ENCODE measurements at places on chromosomes 7 and 10.

GRCh38 chr10:81704596-81704995 lies 170.4 kb upstream of the NRG3 start:
- no peak for DNase-seq

DNA sequence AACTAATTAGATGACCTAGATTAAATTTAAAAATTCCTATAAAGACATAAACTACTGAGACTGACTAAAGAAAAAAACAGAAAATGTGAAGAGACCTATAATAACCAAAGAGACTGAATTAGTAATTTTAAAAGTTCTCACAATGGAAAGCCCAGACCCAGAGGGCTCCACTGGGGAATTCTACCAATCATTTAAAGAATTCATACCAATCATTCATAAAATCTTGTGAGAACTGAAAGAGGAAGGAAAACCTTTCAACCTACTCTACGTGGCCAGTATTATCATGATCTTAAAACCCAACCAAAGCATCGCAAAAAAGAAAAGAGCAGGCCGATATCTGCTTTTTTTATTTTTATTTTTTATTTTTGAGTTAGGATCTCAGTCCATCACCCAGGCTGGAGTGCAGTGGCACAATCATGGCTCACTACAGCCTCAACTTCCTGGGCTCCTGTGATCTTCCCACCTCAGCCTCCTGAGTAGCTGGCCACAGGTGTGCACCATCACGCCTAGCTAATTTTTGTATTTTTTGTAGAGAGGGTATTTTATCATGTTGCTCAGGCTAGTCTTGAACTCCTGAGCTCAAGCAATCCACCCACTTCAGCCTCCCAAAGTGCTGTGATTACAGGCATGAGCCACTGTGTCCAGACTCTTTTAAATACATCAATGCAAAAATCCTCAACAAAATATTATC lies 48.6 kb downstream of the DGKI start:
- no peak for DNase-seq

DNA sequence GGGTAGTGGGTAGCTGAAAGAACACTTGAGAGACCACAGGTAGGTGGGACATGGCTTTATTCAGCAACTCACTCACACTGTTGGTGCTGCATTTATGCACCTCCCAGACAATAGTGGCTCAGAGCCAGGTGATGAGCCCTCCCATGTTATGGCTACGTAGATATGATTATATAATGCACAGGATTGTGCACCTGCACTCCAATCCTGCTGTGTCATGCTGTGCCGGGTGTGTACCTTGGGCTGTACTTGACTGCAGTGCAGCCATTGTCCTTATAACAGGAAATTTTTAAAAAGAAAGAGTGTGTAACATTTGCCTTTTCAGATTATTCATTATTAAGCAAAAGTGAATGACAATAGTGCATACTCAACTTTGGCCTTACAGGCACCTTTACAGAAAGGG lies 366.1 kb upstream of the BMPER start:
- no peak for DNase-seq

GRCh38 chr7:137443616-137444015 lies 100.1 kb upstream of the PTN start:
- peak; percentile 39 for DNase-seq

- no peak for DNase-seq
These were observed 8.3 kb upstream of the GNAT3 start for GRCh38 chr7:80520199-80520598.

GRCh38 chr10:80535671-80536360 lies 1.9 kb upstream of the SH2D4B start:
- DNase-seq: peak; percentile 72

GRCh38 chr10:62224606-62225005 lies 44.0 kb downstream of the RTKN2 start:
- DNase-seq: peak; percentile 76

DNA sequence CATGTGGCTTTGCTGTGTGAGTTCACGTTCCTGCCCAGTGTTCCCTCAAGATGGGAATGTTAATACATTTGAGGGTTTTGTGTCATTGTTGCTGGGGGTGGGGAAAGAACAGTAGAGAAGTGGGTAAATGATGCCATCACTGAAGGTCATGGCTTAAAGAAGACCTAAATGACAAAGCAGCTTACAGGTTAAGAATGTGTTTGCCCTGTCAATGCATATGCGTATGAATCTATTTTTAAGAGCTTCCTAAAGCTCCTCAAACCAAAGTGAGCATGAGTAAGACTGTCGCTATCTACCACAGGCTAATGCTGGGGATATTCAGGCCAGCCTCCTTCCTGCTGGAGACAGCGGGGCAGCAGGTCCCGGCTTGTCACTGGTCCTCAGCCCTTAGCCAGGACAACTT lies 162.9 kb downstream of the CREB5 start:
- DNase-seq: no peak

DNA sequence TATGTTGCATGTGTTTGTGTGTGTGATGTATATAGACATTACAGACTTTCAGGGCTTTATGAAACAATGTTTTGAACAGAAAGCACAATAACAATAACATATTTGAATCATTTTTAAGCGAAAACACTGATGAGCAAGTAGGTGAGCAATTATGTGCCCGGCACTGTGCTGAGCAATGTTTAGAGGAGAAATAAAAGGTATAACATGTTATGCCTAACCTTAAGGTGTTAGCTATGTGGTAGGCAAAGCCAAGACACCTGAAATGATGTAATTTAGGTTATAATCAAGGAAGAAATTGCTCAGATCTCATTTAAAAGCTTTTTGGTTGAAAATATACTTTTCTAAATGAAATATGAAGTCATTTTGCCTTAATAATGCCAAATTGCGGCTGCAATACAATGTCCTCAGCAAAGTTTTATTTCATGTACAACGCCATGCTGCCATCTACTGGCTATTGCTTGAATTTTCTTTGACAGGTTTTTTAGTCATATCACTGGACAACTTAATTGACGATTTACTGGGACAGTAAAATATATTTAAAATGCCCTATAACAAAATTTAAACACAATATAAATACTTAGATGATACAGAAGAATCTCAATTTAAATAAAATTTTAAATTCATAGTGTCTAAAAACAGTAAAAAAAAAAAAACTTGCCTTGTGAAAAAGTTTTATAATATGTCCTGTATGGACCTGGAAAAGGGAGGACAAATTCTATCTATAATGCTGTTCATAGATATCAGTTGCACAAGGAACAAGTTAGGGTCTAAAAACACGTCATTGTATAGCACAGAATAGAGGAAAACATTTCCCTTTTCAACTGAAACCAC lies 131.1 kb upstream of the CDK1 start:
- DNase-seq: peak; percentile 44

- peak; percentile 53 for DNase-seq
These were observed 145.9 kb upstream of the FAM13C start for GRCh38 chr10:59508296-59508695.

GRCh38 chr7:129144834-129145668 lies 544 bp downstream of the TSPAN33 start:
- DNase-seq: no peak

- no peak for DNase-seq
These were observed 189.6 kb downstream of the TNS3 start for GRCh38 chr7:47392241-47392759.

DNA sequence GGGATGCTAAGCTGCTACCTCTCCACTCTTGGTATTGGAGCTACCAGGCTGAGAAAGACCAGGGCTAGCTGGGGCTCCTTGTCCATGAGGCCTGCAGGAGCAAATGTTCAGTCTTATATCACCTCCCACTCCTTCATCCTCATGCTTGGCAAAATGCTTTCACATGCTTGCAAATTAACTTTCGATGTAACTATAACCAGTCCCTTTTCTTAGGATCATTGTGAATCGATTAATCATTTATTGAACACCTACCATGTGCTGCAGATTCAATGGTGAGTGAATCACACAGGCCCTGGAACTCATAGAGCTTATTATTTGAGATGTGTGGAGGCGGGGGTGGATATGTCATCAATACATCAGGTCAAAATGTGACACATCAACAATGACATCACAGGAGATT lies 138.6 kb downstream of the EMX2 start:
- no peak for DNase-seq

- DNase-seq: peak; percentile 54
These were observed 340.8 kb upstream of the PODXL start for GRCh38 chr7:131897016-131897789.

- DNase-seq: no peak
These were observed 63.3 kb upstream of the KMT2E start for GRCh38 chr7:104950754-104951153.

- no peak for DNase-seq
These were observed 2.1 kb downstream of the CAMK1D start for GRCh38 chr10:12351447-12351846.

DNA sequence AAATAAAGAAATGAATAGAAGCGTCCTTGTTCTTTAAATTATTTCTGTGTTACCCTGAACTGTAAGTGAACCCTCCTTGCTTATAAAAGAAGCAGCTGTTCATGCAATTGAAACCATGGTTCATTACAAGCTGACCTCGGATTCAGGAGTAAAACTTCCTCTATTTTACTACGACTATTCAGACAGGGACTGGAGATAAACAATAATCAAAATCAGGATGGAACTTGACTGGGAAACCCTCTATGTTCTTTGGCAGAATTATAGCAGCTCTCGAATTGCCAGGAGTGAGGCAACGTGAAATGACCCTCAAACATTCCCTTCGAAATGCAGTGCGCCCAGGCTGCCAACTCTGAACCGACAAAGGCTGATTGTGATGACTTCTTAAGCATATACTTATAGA lies 172.1 kb downstream of the CYP26A1 start:
- no peak for DNase-seq

DNA sequence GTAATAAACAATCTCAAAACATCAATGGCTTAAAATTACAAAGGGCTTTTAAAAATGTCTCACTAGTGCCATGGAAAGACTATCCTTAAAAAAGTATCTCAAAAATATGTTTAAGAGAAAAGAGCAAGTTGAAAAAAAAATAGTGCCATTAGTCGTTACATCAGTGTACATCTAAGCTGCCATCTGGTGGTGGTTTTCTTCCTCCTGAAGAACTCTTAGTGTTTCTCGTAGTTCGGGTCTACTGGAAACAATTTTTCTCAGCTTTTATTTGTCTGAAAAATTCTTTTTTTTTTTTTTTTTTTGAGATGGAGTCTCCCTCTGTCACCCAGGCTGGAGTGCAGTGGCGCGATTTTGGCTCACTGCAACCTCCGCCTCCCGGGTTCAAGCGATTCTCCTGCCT lies 5.9 kb upstream of the GARIN1A start:
- DNase-seq: no peak

GRCh38 chr10:78820007-78820362 lies 248.8 kb upstream of the ZMIZ1 start:
- no peak for DNase-seq

DNA sequence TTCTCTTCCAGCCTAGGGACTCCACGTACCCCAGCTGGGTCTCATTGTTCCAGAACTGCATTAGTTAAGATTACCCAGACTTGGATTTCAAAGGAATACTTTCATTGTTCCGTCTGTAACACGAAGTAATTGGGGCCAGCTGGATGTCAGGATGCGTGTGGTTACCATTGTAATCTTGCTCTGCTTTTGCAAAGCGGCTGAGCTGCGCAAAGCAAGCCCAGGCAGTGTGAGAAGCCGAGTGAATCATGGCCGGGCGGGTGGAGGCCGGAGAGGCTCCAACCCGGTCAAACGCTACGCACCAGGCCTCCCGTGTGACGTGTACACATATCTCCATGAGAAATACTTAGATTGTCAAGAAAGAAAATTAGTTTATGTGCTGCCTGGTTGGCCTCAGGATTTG lies 21.0 kb downstream of the LRRC17 start:
- no peak for DNase-seq

- DNase-seq: no peak
These were observed 12.5 kb downstream of the EZH2 start for GRCh38 chr7:148871551-148871950.

DNA sequence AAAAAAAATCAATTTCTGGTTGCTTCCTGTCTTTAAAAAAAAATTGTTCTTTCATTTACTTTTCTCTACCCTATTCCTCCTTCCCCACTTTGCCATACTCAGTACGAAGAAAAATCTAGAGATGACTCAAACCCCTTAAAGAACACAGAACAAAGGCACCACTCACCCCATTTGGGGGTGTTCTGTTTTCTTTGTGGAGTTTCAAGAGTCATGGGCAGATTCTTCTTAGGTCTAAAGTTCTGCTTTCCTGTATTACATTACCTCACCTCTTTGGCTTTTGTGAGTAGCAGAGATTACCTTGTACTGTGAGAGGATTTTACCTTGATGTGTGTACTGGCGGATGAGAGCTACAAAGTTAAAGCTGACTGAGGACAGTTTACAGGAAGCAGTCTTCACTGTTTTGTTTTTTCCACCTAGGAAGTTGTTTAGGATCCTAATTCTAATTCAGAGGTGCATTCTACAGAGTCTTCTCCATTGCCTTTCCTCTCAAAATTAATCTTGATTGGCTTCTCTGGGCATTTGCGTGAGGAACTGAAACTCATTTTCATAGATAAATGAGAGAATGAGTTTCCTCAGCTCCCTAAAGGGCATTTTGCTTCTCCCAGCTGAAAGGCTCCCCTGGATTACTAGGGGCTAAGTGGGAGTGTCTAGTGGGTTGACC lies 20.7 kb downstream of the AVL9 start:
- peak; percentile 18 for DNase-seq

DNA sequence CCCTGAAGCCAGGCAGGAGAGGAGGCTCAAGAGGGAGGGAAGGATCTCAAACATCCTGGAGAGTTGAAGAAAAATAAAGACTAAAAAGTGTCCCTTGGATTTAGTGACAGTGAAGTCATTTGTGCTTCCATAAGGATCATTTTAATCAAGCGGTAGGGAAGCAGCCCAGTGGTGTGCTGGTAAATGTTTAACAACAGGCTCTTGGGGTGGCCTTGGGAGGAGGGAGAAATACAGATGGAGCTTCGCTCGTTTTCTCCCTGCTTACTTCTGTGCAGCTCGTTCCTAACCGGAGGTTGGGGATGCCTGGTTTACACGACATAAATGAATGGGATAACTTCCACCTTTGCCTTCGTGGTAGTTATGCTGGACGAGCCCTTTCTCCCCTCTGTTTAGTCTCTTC lies 140.0 kb downstream of the CAMK1D start:
- DNase-seq: no peak

DNA sequence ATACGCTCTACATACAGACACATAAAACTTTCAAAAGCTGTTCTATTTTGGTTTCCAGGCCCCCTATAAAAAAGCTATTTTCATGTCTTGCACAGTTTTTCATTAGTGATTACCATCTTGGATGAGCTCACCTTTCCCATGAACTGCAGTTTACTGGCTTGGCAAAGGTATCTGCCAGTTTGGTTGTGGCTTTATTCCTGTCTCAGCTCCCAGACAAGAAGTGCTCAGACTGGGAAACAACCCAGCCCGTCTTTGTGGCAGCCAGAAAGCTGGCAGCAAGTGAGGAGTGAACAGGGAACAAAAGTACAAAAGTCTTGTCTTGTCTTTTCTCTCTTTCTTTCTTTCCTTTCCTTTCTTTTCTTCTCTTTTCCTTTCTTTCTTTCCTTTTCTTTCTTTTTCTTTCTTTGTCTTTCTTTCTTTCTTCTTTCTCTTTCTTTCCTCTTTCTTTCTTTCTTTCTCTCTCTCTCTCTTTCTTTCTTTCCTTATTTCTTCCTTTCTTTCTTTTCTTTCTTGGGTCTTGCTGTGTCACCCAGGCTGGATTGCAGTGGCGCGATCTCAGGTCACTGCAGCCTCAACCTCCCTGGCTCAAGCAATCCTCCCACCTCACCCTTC lies 138.8 kb downstream of the CFAP58 start:
- no peak for DNase-seq

GRCh38 chr7:92916770-92917224 lies 80.4 kb upstream of the CDK6 start:
- DNase-seq: peak; percentile 86

GRCh38 chr10:6231146-6231545 lies 28.4 kb downstream of the PFKFB3 start:
- DNase-seq: no peak

GRCh38 chr7:46007990-46008643 lies 87.0 kb upstream of the IGFBP3 start:
- no peak for DNase-seq

Measured in urothelium cell line (cell line).